Kidney tubule cell (primary cell): ENCODE measurements at places on chromosomes 6 and 20.
A peak's percentile ranks its signal among the peaks of the same experiment; 100 is the strongest.

DNA sequence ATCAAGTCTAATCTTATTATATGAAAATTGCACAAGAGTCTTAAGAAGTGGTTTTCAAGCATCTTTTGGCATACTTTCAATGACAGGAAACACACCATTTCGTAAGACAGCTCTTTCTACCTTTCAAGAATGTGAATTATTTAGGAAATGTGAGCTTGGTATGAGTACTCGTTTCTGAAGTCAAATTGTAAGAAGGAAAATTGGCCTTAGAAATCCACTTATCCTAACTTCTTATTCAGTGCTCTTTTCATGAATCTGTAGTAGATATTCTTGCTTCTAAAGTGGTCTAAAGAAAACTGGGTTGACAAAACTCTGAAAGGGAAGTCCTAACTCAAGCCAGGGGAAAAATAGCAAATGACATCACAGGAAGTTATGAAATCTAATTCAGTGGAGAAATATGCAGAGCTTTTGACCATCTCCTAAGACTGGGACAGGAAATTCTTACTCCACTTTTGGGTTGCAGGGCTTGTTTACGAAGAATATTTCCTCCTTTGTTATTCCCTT, 38.5 kb upstream of the OGFRL1 start:
- DNase-seq: peak; percentile 68

- no peak for DNase-seq
Measured at GRCh38 chr6:52050051-52050405, 37.4 kb downstream of the PKHD1 start.

GRCh38 chr6:11110921-11111768, at the start of gene ERVFRD-1:
TSS of gene ERVFRD-1 (minus strand) at chr6:11111725. CDS start at chr6:11105310, 6,415 bp downstream.
- DNase-seq: no peak

GRCh38 chr6:109769213-109769612, 78.1 kb downstream of the FIG4 start:
- DNase-seq: no peak

DNA sequence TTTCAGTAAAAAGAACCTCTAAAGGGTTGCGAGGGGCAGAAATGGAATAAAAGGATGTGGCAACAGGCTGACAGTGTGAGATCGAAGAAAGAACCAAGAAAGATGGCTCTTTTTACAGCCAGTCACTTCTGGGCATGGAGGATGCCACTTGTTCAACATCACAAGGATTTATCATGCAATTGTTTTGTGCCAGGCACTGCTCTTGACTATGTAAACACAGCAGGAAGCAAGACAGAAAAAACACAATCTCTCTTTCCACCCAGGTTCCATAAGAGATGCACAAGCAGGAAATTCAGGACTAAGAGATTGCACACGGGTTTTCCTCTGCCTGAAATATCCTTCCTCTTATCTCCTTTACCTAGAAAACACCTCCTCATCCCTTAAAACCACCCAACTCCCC, 38.0 kb downstream of the FOXA2 start:
- no peak for DNase-seq

DNA sequence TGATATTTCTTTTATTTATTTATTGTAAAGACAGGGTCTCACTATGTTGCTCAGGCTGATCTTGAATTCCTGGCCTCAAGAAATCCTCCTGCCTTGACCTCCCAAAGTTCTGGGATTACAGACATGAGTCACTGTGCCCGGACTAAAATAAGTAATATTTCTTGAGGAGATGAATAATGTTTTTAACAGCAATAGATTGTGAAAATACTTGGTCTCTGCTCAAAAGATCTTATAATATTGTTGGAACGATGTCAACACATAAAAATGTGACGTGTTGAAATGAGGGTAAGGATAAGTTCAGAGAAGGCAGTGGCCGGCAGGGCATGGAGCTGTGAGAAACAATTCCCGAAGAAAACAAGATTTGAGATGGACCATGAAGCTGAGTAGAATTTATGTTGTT, 178.7 kb downstream of the GJA1 start:
- no peak for DNase-seq

GRCh38 chr20:57566803-57567459, 6.0 kb downstream of the PCK1 start:
- DNase-seq: no peak

- no peak for DNase-seq
Measured at GRCh38 chr6:156582509-156582992, 194.6 kb upstream of the ARID1B start.

DNA sequence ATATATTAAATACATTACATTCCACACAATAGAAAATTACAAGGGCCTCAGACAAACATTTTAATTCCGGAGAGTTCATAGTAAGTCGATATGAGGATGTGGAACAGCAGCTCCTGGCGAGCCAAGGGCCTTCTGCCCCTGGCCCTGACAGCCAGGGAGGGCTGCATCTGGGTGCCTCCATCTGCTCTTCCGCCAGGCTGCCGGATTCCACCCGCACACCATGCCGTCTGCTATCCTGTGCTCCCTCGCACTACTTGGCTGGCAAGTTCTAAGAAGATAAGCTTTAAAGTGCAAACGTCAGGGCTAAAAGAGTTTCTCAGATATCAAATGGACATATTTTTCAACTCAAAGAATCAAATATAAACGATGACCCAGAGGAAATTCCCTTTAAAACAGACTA, 656.3 kb upstream of the NOX3 start:
- no peak for DNase-seq

DNA sequence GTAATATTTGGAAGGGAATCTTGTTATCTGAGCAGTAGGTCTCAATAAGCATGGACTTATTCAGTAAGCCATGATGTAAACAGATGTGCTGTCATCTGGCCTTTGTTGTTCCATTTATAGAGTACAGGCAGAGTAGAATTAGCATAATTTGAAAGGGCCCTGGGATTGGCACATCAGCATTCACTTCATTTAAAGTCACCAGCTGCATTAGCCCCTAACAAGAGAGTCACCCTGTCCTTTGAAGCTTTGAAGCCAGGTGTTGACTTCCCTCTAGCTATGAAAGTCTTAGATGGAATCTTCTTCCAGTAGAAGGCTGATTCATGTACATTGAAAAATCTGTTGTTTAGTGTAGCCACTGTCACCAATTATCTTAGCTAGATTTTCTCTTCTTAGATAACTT, 95.9 kb downstream of the ANKRD6 start:
- no peak for DNase-seq

- no peak for DNase-seq
Measured at GRCh38 chr20:53503517-53503919, 90.1 kb downstream of the ZNF217 start.

DNA sequence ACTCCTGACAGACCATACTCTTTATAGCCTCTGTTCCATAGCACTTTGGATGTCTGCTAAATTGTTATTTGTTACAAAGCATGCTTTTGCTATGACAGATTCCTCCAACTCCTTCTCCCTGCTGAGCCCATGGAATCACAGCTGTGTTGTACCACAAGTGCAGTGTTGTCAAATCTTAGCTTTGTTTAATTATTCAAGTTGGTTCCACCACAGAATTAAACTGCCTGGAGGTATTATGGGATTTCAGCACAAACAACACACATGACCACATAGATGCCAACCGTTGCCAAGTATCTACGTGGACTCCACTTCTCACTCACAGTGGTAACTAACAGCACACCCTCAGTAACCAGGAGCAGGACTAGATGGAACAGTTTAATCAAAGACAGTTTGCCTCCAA, 32.7 kb upstream of the MARCKS start:
- no peak for DNase-seq

DNA sequence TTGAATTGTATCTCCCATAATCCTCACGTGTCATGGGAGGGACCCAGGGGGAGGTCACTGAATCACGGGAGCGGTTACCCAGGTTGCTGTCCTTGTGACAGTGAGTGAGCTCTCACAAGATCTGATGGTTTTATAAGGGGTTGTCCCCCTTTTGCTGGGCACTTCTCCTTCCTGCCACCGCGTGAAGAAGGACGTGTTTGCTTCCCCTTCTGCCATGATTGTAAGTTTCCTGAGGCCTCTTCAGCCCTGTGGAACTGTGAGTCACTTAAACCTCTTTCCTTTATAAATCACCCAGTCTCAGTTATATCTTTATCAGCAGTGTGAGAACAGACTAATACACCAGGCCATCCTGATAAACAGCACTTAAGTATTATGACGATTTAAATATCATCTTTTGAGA, 9.0 kb upstream of the MRGBP start:
- no peak for DNase-seq

DNA sequence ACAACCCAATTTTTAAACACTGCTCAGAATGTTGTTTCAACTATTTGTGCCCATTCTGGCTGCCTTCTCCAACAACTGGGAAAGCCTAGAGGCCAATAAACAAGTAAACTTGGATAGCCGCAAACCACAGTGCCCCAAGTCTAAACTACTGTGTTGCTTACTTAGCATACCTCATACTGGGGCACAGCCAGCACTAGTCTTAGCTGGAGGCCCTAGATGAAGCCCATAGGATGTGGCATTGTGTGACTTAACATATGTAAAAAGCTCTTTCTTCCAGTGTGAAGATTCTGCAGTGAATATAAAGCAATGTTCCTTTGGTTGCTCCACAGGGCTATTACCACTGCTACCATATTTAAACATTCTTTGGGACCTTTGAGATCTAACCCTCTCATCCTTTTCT, 564.3 kb upstream of the NRSN1 start:
- DNase-seq: no peak

DNA sequence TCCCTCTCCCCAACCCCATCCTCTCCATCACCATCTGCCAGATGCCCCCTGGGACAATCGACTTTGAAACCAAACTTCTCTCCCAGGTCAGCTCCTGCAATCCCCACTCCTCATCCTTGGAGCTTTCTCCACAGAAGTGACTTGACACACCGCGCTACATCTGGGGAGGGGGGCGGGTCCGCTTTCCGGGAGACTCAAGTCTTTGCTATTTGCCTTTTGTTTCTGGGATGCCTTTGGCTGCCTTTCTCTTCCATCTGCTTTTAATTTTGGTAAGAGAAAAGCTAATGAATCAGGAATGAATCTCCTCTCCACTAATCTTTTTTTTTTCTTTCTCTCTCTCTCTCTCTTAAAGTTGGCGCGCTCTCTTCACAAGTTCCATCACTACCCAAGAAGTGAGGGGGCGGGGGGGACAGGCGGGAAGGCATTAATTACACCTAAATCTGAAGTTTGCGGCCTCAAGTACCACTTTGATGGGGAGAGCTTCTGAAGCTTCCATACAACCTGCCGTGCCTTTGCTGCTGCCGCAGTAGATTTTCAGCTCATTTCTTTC, 664 bp upstream of the TPBG start:
- DNase-seq: no peak

- no peak for DNase-seq
Measured at GRCh38 chr6:99143108-99143861, 195.5 kb upstream of the FBXL4 start.

DNA sequence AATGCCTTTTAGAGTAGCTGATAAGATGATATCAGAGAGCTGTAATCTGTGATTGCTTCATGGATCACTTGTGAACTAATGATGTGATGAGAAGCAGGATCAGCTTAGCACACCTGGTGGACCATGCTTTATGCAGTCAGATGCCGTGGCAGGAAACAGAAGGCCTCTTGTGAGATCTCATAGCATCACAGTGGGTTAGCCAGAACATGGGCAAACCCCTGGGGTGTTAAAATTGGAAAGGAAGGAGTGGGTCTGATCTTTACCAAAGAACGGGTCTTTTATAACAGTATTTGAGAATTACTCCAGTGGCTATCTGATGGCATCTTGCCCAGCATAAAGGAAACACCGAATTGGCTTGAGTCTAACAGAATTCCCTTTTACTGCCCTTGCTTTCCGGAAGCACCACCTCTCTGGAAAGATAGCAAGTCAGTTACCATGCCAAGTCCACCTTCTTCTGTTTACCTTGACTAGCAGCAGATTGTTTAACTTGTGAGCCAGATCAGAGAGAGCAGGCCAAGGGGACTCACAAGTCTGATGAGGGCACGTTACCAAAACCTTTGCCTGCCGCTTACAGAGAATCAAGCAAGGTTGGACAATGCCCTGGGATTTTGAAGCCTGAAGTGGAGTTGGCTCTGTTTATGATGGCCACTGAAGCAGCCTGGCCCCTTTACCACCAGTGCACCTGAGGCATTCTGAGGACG, 20.9 kb upstream of the SRF start:
- DNase-seq: no peak

- no peak for DNase-seq
Measured at GRCh38 chr20:6925744-6926278, 158.3 kb downstream of the BMP2 start.

DNA sequence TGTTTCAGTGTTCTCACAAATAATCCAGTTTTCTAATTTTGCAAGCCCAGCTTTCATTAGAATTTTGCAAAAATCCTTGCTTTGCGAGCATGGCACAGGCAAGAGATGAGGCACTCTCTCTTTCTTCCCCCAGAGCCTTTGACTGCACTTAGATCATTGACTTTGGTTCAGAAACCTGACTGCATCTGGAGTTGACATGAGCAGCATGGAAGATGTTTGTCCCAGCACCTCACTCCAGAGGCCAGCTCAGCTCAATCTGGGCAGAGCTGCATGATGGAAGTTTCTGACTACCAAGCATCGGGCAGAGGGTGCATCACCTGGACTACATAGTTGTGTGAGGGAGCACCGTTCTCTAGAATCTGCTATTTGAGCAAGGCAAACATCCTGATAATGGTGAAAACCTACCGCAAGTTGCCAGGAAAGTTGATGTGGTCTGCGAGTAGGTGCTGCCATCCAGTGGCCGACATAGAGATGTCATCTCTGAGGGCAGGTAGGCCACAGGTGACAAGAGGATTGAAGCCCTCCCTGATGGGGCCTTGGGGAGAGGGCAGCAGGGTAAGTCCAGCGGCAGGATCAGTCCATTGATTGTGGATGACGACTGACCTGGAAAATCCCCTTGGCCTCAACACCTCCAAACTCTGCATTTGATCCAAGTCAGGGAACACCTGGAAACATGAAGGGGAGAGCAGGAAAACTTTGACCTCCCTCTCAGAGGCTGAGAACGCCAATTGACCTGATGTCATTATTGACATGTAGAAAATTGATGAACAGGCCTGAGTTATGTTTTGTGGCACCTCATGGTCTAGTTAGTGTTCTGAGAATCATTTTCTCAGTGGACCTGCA, 3.8 kb upstream of the LPA start:
- DNase-seq: peak; percentile 55

DNA sequence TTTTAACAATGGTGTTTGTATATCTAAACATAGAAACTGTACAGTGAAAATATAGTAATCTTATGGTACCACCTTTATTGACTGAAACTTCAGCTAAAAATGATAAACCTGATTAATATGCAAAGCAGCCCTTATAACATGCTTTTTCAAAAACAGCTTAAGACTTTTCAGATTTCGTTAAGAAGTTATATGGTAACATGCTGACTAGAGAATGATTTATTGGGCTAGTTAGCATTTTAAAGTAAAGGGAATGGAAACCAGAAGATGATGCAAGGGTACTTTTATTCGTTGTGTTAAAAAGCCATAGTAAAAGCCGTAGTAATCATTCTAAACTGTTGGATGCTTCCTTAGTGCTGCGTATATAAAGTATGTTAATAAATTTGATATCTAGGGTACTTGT, 50.5 kb downstream of the CBFA2T2 start:
- no peak for DNase-seq

DNA sequence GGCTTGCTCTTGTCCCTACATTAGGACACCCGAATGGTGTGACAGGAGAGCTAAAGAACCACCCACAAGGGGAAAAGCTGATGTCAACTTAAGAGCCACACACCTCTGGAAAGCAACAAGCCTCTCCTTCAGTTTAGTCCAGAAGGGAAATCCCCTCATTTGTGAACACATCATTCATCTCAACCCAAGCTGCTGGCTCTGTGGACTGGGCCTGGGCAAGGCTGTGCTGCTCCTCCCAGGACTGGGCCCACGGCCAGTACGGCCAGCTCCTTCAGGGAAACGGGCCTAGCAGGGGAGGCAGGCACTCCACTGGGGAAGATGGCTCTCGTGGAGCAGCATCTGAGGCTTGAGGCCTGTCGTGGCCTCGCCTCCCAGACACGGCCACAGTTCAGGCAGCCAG, 12.8 kb upstream of the SLC4A11 start:
- DNase-seq: peak; percentile 48
